MCF 10A (cell line): ENCODE measurements at places on chromosomes 3 and 15.
A peak's percentile ranks its signal among the peaks of the same experiment; 100 is the strongest.

GRCh38 chr15:55742498-55742926, 440 bp downstream of the PRTG start:
- H3K27ac ChIP-seq: no peak overlapping the region
- H3K4me3 ChIP-seq: no peak overlapping the region
- DNase-seq: peak; percentile 35
- H3K4me1 ChIP-seq: no peaks in the 10 kb centered on the region
- no peaks in the 10 kb centered on the region for H3K36me3 ChIP-seq

DNA sequence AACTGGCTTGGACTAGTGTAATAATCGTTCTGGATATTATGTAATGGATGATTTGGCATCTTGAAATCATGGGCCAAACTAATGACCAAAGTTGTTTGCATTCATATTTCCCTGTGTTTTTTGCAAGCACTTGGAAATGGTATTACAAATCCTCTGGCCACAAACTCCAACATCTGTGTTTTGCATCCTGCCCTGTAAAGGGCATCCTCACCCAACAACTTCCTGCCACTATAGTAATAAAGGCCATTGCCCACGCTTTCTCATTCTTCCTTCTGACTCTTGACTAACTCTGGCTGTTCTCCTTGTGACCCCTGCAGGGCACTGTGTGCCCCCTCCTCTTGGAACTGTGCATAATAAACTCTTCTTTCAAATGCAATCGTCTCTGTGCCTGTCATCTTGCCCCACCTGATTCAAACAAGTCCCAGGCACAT, 25.4 kb upstream of the PSMD6 start:
- H3K4me1 ChIP-seq: no peaks in the 10 kb centered on the region
- no peaks in the 10 kb centered on the region for H3K27me3 ChIP-seq
- no peak overlapping the region for H3K27ac ChIP-seq

DNA sequence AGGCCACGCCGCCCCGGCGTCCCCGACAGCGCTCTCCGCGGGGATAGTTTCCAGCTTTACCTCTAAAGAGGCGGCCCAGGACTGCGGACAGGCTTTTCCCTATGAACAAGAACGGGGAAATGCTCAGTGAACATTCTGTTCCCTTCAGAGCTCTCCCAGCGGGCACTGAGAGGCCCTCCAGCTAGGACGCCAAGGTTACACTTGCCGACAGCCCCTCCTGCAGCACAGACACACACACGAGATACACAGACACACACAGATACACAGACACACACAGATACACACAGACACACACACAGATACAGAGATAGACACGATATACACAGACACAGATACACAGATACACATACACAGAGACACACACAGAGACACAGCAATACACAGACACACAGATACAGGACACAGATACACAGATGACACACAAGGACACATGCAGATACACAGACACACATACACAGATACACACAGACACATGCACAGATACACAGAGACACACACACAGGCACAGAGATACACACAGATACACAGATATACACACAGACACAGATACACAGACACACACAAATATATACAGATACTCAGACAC, 533 bp upstream of the OCA2 start:
- no peaks in the 10 kb centered on the region for H3K27me3 ChIP-seq
- no peaks in the 10 kb centered on the region for H3K36me3 ChIP-seq
- no peaks in the 10 kb centered on the region for H3K4me1 ChIP-seq
- H3K4me3 ChIP-seq: no peak overlapping the region

- no peaks in the 10 kb centered on the region for H3K4me1 ChIP-seq
- H3K27ac ChIP-seq: no peak overlapping the region
- no peak for DNase-seq
- peaks cover 31% of the 10 kb centered on the region for H3K27me3 ChIP-seq
- no peak overlapping the region for H3K4me3 ChIP-seq
- H3K36me3 ChIP-seq: no peaks in the 10 kb centered on the region
These were observed 170.9 kb upstream of the NSMCE3 start for GRCh38 chr15:29440541-29440940.

DNA sequence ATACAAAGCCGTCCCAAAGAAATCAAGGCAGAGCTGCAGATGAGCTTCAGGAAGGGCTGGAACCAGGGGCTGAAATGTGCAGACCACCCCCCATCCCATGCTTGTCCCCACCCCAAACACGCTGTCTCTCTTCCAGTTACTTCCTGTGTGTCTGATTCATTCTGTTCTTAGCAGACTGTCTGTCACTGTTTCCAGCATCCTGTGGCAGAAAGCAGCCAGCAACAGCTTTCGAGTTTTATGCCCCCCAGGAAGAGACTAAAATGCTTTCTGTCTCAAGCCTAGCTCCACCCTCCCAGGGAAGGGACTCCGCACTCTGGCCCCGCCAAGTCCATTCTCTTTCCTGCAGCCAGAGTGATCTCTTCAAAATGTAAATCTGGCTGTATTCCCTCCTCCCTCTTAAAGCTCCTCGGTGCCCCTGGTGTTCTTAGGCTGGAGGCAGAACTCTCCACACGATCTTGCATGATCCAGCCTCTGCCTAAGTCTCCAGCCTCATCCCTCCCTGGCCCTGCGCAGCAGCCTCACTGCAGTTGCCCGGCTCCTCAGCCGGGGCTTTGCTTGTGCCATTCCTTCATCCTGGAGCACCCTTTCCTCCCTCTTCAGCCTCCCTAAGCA, 41.5 kb downstream of the HRH1 start:
- H3K36me3 ChIP-seq: peaks cover 7% of the 10 kb centered on the region
- peak; percentile 25 for DNase-seq
- H3K4me1 ChIP-seq: peaks cover 17% of the 10 kb centered on the region
- peak overlapping the region; percentile 53 for H3K4me3 ChIP-seq

DNA sequence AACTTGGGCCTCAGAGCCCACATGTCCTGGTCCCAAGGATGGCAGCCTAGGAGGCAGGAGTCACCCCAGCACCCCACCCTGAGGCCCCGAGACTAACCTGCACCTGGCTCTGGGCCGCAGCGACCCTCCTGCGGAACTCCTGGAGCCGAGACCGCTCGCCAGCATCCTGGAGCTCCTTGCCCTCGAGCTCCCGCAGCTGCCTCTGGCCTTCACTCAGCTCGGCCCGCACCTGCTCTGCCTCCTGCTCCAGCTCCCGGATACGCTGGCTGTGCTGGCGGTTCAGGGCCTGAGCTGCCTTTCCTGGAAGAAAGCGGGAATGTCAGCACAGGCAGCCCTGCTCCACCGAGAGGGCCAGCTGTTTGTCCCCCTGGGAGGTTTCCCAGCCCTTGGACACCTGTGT, 13.2 kb downstream of the KIF7 start:
- H3K27ac ChIP-seq: no peak overlapping the region
- H3K4me1 ChIP-seq: no peaks in the 10 kb centered on the region
- DNase-seq: no peak
- no peaks in the 10 kb centered on the region for H3K27me3 ChIP-seq
- H3K4me3 ChIP-seq: no peak overlapping the region
- no peaks in the 10 kb centered on the region for H3K36me3 ChIP-seq

DNA sequence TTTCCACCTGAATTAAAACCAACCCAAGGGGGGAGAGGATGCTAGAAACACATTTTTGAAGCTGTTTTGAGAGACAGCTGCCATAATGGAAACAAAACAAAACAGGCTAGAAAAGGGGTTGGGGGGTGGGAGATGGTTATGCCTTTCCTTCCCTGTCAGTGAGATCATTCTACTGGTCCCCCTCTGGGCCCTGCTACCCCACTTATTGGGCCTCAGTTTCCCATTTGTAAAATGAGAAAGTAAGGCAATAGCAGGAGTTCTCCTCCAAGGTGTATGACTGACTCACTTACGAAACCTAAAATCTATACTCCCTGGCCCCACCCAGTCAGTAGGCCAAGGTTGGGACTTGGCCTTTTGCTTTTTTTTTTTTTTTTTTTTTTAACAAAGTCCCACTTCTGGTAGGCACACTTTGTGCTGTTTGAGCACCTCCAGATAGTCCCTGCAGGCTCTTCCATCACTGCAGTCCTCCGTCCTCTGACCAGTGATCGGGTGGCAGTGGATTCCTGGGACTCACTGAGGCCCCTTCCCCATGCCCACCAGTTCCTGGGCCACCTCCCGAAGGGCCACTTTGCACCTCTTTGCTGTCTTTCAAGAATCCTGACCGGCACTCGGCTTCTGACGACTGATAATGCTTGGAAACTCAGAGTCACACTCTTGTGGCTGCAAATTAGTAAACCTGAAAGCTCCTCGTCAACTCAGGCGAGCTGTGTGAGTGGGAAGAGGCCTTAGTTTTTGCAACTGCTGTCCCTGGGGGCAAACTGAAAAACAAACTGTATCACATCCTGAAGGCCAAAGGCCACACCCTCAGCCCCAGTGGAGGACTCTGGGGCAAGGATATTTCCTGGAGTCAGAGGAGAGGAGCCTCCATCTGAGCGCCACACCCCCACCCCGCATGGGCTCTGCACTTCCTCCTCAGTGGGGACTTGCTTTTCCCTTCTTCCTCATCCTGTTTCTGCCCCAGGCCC, 6.7 kb upstream of the PSTPIP1 start:
- no peaks in the 10 kb centered on the region for H3K4me1 ChIP-seq
- no peak overlapping the region for H3K27ac ChIP-seq
- no peaks in the 10 kb centered on the region for H3K27me3 ChIP-seq
- H3K36me3 ChIP-seq: no peaks in the 10 kb centered on the region

GRCh38 chr15:27342991-27343390, 372.0 kb downstream of the GABRG3 start:
- no peak for DNase-seq
- H3K27me3 ChIP-seq: no peaks in the 10 kb centered on the region
- no peaks in the 10 kb centered on the region for H3K4me1 ChIP-seq
- no peak overlapping the region for H3K4me3 ChIP-seq

- H3K27me3 ChIP-seq: no peaks in the 10 kb centered on the region
- H3K36me3 ChIP-seq: peaks cover 12% of the 10 kb centered on the region
- H3K27ac ChIP-seq: no peak overlapping the region
- no peak for DNase-seq
These were observed 22.4 kb downstream of the PLEKHO2 start for GRCh38 chr15:64864068-64864467.

DNA sequence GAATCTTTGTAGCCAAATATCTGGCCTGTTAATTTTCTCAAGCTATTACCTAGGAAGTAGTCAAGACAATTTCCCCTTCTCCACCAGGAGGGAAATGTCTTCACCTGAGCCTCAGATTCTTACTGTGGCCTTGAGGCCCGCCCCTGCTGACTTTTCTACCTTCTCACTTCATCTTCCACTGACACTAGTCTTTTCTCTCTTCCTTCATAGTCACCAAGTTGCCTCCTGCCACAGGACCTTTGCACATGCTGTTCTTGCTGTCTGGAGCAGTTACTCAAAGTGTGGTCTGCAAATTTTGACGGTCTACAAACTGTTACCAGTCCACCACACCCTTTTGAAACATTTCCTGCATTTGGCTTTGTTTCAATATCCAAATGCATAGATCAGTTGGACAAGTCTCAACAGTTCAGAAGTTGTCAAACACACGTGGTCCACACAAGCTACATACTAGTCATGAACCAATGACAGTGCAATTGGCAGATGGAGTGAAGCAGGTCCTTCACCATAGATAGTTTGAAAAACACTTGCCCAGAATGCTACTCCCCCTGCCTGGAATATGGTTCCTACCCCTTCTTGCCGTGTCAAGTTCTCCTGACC, 100.5 kb downstream of the OSBPL10 start:
- peaks cover 56% of the 10 kb centered on the region for H3K4me1 ChIP-seq
- H3K4me3 ChIP-seq: peak overlapping the region; percentile 30
- peaks cover 22% of the 10 kb centered on the region for H3K36me3 ChIP-seq
- peak overlapping the region; percentile 44 for H3K27ac ChIP-seq
- no peaks in the 10 kb centered on the region for H3K27me3 ChIP-seq

DNA sequence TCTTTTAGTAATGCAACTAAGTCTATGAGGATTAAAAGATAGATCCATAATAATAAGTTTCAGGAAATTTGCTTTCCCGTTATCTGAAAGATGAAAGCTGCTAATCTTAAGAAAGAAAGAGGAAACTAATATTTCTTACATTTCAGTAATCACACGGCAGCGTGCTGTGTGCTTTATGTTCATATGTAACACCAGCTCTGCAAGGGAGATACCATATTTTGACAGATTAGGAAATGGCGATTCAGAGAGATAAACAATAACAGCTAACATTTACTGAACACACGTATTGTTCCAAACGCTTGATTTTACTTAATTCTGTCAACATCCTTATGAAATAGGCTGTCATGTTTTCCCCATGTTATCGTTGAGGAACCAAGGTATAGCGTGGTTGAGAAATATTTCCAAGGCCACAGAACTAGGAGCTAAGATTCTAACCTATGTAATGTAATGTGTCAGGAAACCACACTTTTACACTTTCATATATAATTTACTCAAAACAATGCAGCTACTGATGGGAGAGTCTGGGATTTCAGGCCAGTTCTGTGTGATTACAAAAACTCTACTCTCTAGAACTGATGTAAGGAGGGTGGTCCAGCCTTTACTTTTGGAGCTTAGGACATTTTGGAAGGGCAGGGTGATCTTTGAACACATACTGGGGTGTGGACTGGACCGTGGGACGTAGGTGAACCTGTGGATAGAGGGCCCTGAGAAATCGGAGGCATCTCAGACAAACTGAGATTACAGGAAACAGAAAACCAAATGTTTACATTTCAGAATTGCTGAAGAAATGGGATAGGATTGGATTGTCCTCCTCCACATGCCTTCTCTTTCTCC, 100.6 kb downstream of the IL1RAP start:
- H3K4me1 ChIP-seq: no peaks in the 10 kb centered on the region
- no peak for DNase-seq
- no peak overlapping the region for H3K4me3 ChIP-seq
- H3K36me3 ChIP-seq: no peaks in the 10 kb centered on the region
- no peak overlapping the region for H3K27ac ChIP-seq

DNA sequence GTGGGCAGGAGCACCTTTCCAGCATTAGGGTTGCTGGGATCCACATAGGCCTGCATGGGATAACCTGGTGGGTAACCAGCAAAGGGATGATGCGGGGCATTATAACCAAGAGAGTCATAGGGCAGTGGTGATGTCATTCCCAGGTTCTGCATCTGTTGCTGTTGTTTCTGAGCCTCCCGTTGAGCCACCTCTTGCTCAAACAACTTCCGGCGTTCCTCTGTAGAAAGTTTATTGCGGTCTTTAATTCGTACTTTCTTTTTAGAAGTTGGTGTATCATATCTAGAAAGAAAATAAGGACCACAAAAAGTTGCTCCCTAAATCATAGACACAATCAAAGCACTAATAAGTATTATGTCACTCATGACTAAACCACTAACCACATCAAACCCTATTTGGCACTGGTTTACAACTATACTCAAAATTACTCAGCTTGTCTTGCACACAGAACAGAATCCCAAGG, 77.8 kb downstream of the NBEAL2 start:
- H3K4me3 ChIP-seq: no peak overlapping the region
- no peaks in the 10 kb centered on the region for H3K27me3 ChIP-seq
- H3K27ac ChIP-seq: no peak overlapping the region
- no peak for DNase-seq
- H3K4me1 ChIP-seq: peaks cover 5% of the 10 kb centered on the region
